ENCODE measurements at places on chromosomes 16 and 17. TPM values are rescaled to one million over a fixed set of nuclear protein-coding genes. Genes with fewer than 3 reads are reported as not detected.

GRCh38 chr16:63890723-63891122 is 1231.1 kb downstream of the CDH11 start:
- no peak for DNase-seq

- no peak for DNase-seq
Measured at GRCh38 chr16:87376660-87377059, 6.9 kb downstream of the FBXO31 start.

DNA sequence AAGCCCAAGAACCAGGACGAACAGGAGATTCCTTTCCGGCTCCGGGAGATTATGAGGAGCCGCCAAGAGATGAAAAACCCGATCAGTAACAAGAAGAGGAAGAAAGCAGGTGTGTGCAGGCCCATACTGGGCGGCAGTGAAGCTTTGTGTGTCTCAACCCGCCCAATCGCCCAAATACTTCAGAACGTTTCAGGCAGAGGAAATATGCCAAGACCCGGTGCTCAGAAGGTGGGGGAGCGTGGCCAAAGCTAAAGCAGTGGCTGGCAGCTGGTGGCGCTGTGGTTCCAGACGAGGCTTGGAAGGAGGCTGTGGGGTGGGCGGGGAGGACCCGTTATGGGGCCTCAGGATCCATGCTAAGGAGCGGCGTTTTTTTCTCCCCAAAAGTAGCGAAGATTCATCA is 1.2 kb downstream of the CCDC137 start:
- DNase-seq, result peak; percentile 50

Gene SKAP1
- not detected for total RNA-seq

GRCh38 chr16:791131-791530 is 2.7 kb downstream of the CHTF18 start:
- no peak for DNase-seq

Gene CEMP1
- 0.46 TPM for total RNA-seq

Gene TMEM94
- 45.6 TPM for total RNA-seq

Gene TERB1
- total RNA-seq, result not detected

Gene ZNF778
- 15.3 TPM for total RNA-seq

Gene CA7
- not detected for total RNA-seq

DNA sequence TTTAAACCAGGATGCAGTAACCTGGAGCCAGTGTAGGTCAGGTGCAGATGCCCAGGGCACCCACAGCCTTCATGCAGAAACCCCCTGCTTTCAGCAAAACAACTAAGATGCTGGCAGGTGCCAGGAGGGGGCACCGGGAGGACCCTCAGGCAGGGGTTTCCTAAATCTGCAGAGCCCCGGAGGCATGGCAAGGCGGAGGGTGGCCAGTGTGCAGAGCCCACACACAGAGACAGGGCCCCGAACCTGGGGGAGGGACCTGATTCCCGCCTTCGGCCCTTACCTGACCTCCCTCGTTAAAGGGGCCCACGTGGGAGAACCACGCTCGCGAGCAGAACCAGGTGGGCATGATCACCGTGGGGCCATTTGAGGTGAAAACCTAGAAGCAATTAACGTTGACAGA is 114.0 kb upstream of the METRNL start:
- DNase-seq, result no peak

GRCh38 chr16:69490707-69491324 is 66.4 kb downstream of the CYB5B start:
- DNase-seq, result no peak

Gene ZG16
- total RNA-seq, result not detected

- no peak for DNase-seq
Measured at GRCh38 chr16:30722916-30723315, 23.9 kb downstream of the SRCAP start.

Gene GRAPL
- not detected for total RNA-seq
